Hematopoietic multipotent progenitor cell treated with erythropoietin and hydrocortisone succinate and interleukin-3 and kit ligand, for 8 days (in vitro differentiated cells): ENCODE measurements at places on chromosomes 3 and 15.

DNA sequence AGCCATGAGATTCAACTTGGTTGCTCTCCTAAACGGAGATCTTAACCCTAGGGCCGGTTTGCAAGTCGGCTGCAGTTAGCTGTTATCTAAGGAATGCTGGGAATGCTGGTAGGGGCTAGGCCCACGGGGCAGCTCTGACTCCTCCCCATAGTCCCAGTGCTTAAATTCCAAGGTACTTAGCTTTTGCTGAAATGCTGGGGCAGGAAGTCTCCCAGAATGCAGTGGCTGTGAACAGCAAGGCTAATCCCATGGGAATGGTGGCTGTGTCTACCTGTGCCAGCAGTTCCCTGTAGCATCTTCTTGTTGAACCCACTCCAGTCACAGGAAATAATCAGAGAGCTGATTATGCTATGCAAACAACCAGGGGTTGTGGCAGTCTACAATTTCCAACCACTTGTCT, 102.5 kb upstream of the TJP1 start:
- no peak for DNase-seq

GRCh38 chr3:152874896-152875749, 40.2 kb downstream of the P2RY1 start:
- no peak for DNase-seq

- no peak for DNase-seq
Measured at GRCh38 chr15:43889042-43889441, 62.2 kb downstream of the WDR76 start.

- DNase-seq, result no peak
Measured at GRCh38 chr3:138062037-138062436, 52.1 kb downstream of the CLDN18 start.

DNA sequence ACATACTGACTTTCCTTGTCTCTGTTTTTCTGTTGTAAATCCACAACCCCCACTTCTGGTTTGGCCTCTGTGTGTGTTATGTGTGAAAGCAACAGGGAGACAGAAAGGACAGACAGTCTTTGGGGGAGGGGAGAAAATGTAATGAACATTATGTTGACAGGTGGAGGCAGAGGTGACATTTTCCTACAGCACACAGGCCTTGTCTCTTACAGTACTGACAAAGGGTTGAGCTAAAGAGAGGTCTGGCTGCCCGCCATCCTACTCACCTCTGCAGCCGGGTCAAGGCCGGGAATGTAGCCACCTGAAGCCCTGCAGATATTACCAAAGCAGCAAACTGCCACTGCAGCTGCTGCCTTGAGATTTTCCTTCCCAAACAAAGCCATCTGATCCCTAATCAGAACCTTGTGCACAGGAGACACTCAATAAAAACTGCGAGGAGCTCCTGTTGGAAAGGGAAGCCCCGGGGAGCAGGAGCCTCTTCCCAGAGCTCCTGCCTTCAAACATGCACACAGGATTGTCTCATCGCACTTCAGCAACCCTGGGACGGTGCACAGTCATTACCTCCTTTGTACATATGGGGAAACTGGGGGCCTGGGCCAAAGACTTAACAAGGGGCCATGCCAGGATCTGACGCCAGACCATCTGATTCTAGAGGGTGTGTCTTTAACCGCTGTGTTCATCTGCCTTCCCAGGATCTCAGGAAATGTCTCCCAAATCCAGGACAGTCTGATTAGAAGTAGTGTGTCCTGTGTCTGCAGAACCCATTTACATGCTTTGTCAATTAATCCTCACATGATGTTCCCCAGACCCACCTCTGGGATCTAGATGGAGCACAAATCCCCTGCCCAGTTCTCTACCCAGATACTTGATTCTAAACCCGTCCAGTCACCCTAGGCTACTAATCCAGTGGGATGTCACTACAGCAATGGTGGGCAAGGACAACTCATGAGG, 14.2 kb downstream of the MYO5C start:
- DNase-seq, result no peak

- DNase-seq, result no peak
Measured at GRCh38 chr15:89122505-89123180, 34.4 kb downstream of the ABHD2 start.

- no peak for DNase-seq
Measured at GRCh38 chr3:46519952-46520351, 22.2 kb downstream of the RTP3 start.

GRCh38 chr3:64318668-64319271, 93.5 kb upstream of the PRICKLE2 start:
- DNase-seq, result no peak
